SK-N-DZ (cell line): ENCODE measurements at places on chromosomes 1 and 21.

- DNase-seq = no peak
Measured at GRCh38 chr1:6859415-6860343, 74.4 kb downstream of the CAMTA1 start.

DNA sequence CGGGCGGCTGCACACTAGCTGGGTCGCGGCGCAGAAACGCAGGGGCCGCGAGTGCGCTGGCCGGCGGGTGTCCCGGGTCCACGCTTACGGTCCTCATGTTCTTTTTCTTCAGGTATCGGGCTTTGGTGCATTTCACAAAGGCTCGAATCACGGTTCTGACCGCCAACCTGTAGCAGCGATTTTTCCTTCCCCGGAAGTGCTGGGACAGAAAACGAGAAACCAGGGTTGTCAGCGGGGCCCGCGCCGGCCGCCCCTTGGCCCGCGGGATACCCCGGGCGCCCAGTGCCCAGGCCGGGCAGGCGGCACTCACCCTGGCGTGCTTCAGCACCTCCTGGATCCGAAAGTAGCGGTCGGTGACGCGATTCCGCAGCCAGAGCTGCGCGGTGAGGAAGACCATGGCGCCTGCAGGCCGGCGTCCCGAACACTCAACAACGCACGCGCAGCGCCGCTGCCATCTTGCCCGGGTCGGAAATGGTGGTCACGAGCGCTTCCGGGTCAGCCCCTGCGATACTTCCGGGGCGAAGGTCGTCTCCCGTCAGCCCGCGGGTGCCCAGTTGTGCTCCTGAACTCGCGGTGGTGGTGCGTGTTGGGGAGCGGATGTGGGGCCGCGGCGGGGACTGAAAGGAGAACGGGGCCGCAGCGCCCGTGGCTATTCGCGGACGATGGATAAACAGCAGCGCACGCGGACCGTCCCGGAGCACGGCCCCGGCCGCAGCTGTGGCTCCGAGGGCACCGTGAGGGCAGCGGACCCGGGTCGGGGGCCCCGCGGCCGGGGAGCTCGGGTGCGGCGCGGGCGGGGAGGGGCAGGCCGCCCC lies at the start of gene MRPL20:
Gene MRPL20 (minus strand): TSS at position 473 of the 815 bp plus-strand sequence. CDS start 76 bp downstream, at position 397.
- DNase-seq = peak; percentile 84

- DNase-seq = no peak
Measured at GRCh38 chr1:223479261-223479660, 86.0 kb downstream of the CCDC185 start.

DNA sequence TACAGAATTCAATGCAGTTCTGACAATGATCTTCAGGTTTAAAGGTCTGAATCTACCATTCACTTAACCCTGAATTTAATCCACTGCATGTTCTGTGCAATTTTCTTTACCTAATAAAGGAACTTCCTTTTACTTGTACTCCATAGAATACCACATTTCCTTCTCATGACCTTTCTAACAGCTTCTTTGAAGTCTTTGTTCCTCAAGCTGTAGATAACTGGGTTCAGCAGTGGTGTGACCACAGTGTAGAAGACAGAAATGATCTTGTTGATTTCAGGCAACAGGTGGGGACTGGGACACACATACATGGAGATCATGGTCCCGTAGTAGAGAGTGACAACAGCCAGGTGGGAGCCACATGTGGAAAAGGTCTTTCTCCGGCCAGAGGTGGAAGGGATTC lies 878 bp downstream of the OR11L1 start:
- no peak for DNase-seq

- DNase-seq = no peak
Measured at GRCh38 chr1:109823543-109824348, 60.0 kb upstream of the EPS8L3 start.

DNA sequence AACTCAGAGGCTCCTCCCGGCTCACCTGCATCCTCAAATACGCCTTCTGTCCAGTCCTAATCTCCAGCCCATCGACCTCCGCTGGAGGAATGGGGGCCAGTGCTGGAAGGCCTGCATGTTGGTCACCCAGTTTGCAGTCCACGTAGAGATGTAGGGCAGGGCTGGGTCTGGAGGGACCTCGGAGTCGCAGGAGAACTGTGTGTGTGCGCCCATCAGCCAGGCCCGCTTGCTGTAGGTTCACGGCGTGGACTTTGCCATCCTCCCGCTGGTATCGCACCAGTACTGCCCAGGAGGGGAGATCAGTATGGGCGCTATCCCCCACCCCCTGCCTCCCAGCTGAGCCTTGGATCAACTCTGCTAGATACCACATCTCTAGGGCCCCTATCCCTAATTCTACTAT lies 2.7 kb downstream of the THBS3 start:
- DNase-seq = no peak

DNA sequence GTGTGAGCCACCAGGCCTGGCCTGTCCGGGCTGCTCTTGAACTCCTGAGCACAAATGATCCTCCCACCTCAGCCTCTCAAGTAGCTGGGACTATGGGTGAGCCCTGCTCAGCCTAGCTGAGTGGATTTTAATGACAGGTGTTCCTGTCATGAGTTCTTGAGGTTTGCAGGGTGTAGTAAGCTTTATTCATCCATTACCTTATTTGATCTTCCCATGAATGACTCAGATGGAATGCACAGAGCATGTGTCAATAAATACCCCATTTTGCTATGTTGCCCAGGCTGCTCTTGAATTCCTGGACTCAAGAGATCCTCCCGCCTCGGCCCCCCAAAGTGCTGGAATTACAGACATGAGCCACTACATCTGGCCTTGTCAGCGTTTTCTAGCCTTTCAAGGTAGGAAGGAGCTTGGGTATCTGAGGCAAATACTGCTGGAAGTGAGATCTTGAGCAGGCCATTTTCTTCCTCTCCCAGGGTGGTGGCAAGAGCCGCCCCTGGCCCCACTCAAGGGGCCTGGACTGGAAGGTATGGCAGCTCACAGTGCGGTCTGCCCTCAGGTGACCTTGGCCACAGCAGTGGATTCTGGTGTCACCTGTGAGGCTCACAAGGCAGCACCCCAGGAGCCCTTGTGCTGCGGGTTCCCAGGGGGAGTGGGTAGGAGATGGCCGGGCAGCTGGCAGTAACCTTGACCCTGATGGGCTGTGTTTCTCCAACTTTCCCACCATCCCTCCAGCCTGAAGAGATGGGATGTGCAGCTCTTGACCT lies 20.0 kb downstream of the PIK3CD start:
- DNase-seq = no peak

DNA sequence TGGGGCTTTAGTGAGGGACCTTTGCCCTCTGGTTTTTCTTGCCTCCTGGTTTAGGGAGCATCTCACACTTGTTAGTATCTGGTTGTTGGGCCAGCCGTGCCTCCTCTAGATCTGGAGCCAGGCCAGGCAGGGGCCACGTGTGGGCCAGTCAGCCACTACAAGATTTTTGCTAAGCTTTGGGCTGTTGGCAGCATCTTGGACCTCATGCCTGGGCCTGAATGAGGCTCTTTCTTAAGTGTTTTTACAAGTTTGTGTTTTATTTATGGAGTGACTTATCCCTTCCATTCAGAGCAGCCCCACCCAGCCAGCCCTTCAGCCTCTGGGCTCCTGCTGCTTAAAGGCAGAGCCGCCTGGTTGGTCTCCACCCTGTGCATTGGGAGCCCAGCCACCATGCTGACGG lies 1.6 kb upstream of the SH3BGRL3 start:
- no peak for DNase-seq

DNA sequence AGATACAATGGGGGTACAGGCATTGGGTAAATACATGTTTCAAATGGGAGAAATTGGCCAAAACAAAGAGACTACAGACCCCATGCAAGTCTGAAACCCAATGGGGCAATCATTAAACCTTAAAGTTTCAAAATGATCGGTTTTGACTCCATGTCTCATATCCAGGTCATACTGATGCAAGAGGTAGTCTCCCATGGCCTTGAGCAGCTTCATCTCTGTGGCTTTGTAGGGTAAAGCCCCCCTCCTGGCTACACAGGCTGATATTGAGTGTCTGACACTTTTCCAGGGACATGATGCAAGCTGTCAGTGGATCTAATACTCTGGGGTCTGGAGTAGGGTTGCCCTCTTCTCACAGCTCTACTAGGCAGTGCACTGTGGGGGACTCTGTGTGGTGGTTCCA lies 286.1 kb downstream of the LRRIQ3 start:
- no peak for DNase-seq

DNA sequence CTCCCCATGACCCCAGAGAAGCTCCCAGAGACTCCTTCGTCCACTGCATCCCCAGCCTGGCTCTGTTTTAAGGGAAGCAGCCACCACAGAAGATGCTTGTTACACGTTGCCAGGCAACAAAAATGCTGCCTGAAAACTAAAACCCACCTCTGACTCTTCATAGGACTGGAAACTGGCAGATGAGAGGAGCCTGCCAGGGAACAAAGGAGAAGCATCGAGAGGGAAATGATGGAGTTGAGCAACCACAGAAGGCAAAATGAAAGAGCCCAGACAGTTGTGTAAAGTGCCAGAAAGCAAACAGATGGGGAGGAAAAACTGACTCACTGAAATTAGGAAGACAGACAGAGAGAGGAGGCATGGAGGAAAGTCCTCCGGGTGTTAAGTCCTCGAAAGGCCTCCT lies 118.4 kb downstream of the KCNN3 start:
- DNase-seq = no peak

DNA sequence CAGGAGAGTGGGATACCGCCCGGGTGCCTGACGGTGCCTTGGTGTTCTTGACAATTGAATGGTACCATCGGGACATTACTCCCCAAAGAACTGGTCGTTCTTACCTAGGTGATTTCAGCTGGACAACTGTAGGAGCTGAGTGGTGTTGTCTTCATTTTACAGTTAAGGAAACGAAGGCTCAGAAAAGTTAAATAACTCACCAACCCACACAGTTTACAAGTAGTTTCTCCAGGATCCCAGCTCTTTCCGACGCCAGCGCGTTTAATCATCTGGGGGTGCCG lies 1.6 kb downstream of the PIK3CD start:
- DNase-seq = no peak

- no peak for DNase-seq
Measured at GRCh38 chr1:11611638-11612327, 42.4 kb downstream of the FBXO2 start.

DNA sequence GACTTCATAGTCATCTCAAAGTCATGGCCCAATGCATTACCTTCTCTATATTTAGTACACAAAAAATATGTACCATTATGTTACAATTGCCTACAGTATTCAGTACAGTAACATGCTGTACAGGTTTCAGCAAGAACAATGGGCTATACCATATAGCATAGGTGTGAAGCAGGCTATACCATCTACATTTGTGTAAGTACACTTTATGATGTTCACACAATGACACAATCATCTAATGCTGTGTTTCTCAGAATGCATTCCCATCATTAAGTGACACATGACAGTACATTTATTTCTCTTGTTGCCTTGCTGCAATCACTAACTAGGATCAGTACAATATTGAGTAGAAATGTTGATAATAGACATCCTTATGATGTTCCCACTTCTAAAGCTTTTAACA lies 46.5 kb upstream of the NFIA start:
- DNase-seq = no peak

GRCh38 chr1:193960040-193960439 lies 773.6 kb upstream of the B3GALT2 start:
- no peak for DNase-seq

DNA sequence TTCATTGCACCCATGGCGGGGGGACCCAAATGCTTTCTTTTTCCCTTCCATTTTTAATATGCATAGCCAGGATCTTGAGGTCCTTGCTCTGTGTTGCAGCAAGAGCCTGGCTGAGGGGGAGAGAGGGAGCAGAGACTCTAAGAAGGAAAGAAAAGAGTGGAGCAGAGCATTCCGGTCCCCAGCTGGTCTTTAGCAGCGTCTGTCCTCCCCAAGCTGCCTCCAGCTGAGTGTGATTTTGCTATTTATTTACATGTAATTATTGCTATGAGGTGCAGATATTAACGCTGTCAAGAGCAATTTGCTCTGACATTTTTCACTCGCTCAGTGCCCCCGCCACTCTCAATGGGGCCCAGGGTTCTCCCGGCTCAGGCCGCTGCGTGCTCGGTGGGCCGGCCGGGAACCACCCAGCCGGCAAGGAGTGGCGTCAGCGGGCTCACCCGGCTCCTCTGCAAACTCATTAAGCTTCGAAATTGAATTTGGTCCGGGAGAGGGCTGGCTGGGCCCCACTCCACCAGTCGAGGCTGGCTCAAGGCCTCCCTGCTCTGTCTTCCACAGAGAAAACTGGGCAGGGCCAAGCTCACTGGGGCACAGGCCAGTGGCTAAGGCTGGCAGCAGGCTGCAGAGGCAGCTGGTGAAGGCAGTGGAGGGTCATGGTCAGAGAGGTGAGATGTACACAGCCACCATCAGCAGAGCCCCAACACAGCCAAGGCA lies 93.2 kb downstream of the PAX7 start:
- DNase-seq = peak; percentile 93

- DNase-seq = no peak
Measured at GRCh38 chr1:12485231-12486058, 132.6 kb downstream of the DHRS3 start.

DNA sequence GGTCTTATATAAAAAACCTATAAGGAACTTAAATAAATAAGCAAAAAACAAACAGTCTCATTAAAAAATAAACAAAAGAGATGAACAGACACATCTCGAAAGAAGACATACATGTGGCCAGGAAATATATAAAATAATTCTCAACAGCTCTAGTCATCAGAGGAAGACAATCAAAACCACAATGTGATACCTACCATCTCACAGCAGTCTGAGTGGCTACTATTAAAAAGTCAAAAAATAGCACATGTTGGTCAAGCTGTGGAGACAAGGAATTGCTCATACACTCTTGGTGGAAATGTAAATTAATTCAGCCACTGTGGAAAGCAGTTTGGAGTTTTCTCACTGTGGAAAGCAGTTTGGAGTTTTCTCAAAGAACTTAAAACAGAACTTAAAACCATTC lies 100.3 kb upstream of the ADAMTS5 start:
- no peak for DNase-seq

- DNase-seq = no peak
Measured at GRCh38 chr1:15852036-15852827, 4.7 kb downstream of the SPEN start.

GRCh38 chr1:43316738-43317520 lies 16.1 kb downstream of the TIE1 start:
- DNase-seq = no peak

DNA sequence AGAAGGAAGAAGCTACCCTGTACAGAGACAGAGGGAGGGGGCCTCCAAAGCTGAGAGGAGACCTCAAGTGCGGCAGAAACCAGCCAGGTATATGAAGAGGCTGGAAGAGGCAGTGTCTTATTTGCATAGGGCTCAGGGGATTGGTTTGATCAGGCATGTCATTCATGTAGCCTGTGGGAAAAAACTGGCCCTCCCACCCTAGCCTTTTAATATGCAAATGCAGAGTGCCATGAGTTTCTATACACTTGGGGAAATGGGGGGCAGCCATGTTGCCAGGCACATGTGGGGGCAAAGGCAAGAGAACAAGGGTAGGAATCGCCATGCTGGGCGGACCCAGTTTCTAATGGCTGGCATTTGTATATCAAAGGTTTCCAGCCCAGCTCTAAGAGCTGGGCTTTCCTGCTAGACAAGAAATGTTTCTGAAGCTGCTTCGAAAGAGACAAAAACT lies 172.7 kb downstream of the RASAL2 start:
- no peak for DNase-seq
